Stimulated activated CD8-positive, alpha-beta memory T cell treated with anti-CD3 and anti-CD28 coated beads, Interleukin-4, amount 100 ng/mL, for 1 hour (primary cell): ENCODE measurements at places on chromosomes 3 and 15.

- no peak for DNase-seq
Measured at GRCh38 chr15:22979238-22980188, 655 bp downstream of the CYFIP1 start.

GRCh38 chr3:27728195-27729087 lies 6.3 kb upstream of the EOMES start:
- DNase-seq, result no peak

DNA sequence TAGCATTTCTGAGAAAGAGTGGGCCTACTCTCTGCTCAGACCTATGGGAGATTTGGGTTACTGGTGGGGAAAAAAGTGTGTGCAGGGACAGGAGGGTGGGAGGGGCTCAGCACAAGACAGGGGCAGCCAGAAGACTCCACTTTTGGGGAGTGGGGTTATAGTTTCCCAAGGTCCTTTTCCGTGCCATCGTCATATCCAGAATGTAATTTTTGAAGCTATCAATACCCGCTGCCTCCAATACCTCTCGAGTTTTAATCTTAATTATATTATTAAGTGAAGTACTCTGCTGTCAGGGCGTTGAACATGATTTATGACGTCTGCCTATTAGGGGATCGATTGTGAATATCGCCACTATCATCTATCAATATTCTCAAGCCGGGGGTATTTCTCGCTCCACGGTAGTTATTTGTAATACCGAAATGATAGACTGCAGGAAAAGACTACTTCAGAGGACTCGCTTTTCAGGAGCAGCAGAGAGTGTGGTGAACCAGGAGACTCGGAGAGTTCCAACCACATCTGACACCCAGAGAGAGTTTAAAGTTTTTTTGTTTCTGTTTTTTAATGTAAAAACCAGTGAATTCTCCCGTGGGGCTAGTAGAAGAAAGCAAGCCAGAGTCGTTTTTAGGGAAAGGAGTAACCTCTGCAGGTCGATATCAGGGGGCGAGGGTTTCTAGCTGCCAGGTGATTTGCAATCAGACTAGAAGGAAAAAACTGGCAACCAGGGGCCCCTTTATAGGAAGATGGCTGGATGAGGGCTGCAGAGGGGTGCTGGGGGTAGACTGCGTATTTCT lies 20.6 kb downstream of the NR2F2 start:
- DNase-seq, result no peak

- no peak for DNase-seq
Measured at GRCh38 chr3:115663414-115663813, 40.1 kb downstream of the GAP43 start.

GRCh38 chr3:75129101-75129500 lies 514.6 kb upstream of the CNTN3 start:
- no peak for DNase-seq

DNA sequence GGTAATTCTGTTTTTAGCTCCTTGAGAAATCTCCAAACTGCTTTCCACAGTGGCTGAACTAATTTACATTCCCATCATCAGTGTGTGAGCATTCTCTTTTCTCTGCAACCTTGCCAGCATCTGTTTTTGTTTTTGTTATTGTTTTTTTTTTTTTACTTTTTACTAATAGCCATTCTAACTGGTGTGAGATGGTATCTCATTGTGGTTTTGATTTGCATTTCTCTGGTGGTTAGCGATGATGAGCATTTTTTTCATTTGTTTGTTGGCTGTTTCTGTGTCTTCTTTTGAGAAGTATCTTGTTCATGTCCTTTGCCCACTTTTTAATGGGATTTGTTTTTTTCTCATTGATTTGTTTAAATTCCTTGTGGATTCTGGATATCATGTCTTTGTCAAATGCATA lies 129.7 kb upstream of the ABHD17C start:
- no peak for DNase-seq

DNA sequence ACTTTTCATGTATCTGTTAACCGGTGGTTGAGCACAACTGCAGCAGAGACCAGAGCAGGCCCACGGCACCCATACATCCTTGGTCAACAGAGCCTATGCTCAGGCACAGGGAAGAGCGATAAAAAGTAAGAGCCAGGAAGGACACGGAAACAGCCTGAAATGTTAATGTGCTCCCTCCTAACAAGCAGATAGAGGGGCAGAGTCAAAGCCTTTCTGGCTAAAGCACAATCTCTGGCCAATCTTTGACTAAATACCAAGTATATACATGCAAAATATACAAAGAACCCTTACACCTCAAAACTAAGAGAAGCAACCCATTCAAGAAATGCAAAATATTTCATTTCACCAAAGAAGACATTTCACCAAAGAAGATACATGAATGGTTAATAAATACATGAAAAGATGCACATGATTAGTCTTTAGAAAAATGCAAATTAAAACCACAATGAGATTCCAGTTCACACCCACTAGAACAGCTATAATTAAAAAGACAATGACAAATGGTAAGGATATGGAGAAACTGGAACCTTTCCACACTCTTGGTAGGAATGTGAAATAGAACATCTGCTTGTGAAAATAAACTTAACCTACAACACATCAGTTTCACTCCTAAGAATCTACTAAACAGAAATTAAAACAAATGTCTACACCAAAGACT lies 88.0 kb downstream of the OSBPL10 start:
- DNase-seq, result no peak

- no peak for DNase-seq
Measured at GRCh38 chr3:188158731-188159310, 4.9 kb downstream of the LPP start.

DNA sequence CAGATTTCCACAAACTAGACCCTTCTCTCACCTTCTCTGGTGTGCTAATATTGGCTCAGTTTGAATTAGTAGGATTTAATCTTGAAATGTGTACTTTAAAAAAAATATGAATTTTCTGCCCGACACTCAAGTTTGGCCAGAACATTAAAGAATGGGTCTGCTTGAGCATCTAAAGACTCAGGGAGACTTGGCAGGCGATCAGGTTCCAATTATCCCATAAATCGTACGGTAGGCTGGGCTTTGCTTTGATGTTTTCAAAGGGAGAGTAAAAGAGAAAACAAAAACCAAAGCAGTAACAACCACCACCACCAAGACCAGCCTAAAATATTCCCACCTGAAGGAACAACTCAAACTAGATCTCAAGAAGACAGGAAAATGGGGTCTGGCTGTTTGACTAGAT lies 230.8 kb downstream of the EBLN2 start:
- DNase-seq, result no peak

DNA sequence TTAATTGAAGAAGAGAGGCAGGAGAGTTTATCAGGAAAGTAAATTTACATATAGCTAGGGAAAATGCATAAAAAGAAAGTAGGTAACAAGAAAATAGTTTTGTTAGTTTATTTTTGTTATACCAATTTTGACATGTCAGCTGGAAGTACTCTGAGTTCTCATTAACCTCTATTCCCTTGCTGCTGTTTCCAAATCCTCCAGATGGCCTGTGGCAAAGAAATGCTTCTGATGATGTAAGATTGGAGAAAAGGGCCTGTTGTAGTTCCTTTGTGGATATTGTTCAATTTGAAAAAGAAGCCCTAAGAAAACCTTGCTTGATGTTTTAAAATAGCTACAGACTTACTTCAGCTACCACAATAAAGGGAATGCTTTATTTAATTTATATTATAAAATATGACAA lies 192.9 kb upstream of the SLITRK3 start:
- no peak for DNase-seq

- DNase-seq, result no peak
Measured at GRCh38 chr3:113265231-113265630, 53.9 kb downstream of the BOC start.

DNA sequence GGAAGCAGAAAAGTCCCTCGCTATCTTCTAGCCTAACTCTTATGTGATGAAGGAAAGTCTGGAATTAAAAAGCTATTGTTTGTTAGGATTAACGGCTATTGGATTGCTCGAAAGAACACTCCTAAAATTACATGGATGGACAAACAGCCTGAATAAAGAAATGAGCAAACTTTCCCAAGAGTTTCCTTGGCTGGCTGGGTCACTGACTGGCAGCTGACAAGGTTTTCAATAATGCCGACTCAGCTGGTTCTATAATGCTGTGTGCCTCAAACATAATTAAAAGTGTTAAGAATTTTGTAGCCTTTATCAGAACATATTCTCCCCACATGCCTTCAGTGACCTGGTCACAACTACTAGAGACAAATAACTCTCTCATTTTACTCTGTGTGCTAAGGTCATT lies 142.9 kb upstream of the ADAMTS9 start:
- no peak for DNase-seq

DNA sequence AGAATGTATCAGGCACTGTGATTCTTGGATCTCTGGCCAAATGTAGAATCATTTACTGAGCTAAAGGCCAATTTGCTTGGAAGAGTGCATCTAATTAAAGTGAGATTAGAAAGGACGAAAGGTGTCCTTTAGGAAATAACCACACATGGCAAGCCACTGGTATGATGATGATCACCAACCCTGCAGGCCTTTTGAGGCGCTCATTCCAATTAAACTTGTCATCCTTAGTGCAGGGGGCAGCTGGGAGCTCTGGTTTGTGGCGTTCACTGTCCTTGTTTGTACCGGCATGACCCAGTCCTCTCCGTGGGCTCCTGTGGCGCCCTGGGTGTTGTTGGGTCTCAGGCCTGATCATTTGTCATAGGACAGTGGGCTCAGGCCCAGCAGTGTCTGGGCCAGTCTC lies 11.0 kb downstream of the LIMD1 start:
- no peak for DNase-seq

GRCh38 chr3:14483286-14483685 lies 56.9 kb downstream of the GRIP2 start:
- DNase-seq, result no peak

DNA sequence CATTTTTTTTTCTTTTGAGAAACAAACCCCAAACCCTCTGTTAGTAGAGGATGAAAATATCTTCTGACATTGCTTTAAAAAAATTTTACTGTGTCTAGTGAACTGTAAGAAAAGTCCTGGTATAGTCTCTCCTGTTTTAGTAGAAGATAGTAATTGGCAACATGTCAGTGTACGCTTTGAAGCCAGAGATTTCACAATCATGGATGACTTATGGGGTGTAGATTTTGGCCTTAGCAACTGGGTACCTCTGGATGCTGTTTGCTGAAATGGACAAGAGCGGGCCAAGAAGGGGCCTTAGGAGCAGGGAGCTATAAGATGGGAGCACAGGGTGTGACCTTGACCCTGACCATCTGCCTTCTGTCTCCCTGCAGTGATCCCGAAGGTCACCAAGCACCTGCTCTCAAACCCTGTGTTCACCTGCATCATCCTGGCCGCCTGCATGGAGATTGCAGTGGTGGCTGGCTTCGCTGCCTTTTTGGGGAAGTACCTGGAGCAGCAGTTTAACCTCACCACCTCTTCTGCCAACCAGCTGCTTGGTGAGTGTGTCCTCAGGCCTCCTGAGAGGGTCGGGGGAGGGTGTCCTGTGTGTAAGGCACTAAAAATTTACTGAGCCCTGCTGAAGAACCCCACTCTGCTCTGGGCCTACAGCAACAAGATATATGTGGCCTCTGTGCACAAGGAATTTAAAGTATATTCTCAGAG lies 266.7 kb downstream of the SLCO3A1 start:
- DNase-seq, result no peak

DNA sequence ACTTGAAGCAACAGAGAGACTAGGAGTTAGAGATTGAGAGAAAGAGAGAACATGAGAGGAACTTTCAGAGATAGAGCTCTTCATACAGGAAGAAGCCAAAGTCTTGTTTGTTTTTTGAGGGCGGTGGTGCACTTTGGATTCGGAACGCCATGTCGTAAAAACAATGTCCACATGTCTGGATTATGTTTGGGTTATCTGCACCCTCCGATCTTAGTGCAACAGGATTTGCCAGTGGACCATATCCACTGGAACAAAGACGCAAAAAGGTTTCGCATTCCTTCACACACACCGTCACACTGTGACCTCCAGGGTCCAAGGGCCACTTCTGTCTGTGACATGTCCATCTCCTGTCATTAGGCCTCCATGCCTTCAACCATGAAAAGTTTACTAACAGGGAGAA lies 141.8 kb upstream of the ATP11B start:
- no peak for DNase-seq

GRCh38 chr3:95394286-95394685 lies 1331.4 kb downstream of the NSUN3 start:
- no peak for DNase-seq

GRCh38 chr3:70392227-70392626 lies 79.8 kb upstream of the MDFIC2 start:
- no peak for DNase-seq

DNA sequence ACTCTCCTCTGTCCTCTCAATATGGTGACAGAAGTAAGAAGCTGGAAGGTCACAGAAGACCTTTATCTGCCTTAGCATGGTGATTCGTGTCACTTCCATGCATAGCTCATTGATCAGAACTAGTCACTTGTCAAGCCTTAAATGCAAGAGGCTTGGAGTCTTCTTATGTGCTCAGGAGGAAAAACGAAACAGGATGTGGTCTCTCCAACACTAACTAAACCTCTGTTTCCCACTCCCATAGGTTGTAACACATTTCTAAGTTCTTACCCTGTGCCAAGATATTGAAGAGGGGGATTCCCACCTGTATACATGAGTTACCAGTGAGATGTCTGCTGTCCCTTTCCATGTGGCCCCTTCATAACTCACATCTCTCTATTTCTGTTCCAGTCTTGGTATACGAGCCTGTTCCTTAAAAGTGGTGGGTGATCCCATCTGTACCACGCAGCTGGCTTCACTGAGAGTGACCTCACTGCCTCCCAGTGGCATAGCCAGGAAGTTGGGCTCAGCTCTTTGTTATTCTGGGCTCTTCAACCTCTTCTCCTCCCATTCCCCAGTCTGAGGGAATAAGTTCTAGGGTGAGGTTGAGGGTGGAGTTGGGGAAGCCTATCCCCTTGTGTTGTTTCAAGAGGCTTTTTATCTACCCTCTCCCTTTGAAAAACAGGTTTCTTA lies 203.2 kb upstream of the PPP2R3A start:
- DNase-seq, result no peak

GRCh38 chr3:45098310-45098709 lies 47.9 kb downstream of the CDCP1 start:
- DNase-seq, result no peak

DNA sequence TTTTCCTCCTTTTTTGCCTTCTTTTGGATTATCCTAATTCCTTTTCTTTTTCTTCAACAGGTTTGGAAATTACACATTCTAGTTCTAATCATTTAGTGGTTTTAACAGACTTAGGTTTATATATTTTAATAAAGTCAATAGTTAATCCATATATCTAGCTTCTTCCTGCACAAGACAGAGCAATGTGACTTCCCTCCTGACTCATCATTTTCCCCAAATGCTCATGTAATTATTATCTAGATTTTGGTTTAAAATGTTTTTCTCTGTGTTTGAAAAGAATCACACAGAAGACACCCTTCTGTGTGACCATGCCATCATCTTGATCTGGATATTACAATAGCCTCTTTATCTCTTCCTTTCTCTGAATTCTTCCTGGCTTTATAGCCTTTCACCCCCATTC lies 28.6 kb upstream of the SSR3 start:
- DNase-seq, result no peak

DNA sequence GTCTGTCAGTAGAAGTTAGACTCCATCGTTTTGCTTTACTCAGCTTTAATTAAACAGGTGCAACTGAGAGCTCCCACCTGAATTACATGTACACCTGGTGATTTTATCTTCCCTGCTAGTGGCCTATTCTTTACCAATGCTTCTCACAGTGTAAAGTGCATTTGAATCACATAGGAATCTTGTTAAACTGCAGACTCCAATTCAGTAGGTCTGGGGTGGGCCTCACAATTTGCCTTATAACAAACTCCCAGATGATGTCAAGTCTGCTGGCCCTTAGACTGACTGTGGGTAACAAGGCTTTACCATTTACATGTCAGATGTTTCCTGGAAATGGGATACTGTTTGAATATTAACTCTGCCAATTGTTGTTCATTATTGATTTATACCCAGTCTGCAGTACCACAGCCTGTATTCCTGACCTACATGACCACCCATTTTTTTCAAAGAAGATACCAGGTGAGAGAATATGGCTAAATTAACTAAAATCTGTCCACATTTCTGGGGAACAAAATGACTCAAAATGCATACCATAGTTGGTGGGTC lies 37.2 kb downstream of the CMSS1 start:
- DNase-seq, result no peak
